ENCODE measurements at places on chromosomes 2 and 18.

DNA sequence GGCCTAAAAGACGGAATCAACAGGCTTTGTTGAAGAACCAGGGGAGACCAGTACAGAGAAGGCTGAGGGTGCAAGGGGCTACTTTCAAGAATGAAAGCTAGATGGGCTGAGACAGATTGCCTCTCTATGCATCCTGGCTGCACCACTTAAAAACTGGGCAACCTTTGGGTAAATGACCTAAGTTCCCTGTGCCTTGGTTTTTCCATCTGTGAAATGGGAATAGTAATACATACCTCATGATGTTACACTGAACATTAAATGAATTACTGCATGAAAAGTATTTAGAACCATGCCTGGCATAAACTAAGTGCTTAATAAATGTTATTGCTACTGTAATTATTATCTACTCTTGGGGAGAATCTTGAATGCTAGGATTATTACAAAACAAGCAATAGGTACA, 106.5 kb downstream of the PRKCE start:
- no peak for DNase-seq

GRCh38 chr18:57961876-57962505, 82.0 kb upstream of the NEDD4L start:
- DNase-seq: no peak

DNA sequence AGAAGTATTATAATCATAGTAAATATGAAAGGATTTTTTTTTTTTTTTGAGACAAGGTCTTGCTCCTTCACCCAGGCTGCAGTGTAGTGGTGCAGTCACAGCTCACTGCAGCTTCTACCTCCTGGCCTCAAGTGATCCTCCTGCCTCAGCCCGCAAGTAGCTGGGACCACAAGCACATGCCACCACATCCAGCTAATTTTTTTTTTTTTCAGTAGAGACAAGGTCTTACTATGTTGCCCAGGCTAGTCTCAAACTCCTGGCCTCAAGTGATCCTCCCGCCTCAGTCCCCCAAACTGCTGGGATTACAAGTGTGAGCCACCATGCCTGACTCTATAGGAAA, 301.6 kb upstream of the STON1 start:
- no peak for DNase-seq

DNA sequence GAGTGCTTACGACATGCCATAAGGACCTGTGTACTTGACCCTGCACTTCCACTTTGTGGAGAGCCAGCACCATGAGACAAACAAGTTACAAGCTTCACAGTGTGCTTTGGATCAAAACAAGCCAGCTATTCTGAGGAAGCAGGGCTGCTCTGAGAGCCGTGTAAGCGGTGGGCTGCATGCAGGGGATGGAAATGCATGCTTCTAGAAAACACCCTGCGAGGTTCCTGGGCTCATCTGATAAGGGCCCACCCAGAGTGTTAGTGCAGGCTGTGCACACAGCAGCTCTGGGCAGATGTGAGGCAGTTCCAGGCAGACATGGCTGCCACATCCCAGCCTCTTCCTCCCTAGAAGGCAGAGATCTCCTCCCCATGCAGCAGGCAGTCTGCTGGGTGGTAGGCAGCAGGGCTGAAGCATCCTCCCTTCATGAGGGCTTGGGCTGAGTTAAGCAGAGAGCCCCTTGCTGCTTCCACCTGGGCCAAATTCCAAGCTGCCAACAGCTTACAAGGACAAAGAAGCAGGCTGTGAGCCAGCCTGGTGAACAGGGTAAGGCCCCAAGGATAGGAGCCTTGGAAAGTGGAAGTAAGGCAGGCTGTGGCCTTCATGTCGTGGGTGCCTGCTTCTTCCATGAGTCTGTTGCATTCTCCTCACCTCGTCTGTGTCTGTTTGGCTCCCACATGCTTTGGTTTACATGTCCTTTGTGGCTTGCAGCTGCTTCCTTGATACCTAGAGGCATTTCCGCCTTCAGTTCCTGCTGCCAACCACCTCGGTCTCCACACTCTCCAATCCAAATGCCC, 7.7 kb downstream of the PSD4 start:
- DNase-seq: no peak

DNA sequence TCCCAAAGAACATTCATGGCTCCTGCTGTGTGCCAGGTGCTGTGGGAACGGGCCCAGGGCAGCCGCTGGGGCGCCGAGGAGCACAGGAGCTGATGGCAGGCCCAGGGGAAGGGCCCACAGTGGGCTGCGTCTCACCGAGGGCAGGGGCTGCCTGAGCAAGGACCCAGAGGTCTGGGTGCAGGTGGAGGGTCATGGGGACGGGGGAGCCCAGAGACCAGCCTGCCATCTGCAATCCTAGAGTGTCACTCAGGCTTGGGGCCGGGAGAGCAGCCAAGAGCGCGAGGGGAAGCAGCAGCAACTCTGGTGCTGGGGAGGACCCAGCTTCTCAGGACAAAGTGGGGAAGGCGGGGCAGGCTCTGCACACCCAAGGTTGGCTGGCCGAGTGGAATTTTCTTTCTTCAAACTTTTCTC, 207.4 kb downstream of the HDAC4 start:
- peak; percentile 51 for DNase-seq

DNA sequence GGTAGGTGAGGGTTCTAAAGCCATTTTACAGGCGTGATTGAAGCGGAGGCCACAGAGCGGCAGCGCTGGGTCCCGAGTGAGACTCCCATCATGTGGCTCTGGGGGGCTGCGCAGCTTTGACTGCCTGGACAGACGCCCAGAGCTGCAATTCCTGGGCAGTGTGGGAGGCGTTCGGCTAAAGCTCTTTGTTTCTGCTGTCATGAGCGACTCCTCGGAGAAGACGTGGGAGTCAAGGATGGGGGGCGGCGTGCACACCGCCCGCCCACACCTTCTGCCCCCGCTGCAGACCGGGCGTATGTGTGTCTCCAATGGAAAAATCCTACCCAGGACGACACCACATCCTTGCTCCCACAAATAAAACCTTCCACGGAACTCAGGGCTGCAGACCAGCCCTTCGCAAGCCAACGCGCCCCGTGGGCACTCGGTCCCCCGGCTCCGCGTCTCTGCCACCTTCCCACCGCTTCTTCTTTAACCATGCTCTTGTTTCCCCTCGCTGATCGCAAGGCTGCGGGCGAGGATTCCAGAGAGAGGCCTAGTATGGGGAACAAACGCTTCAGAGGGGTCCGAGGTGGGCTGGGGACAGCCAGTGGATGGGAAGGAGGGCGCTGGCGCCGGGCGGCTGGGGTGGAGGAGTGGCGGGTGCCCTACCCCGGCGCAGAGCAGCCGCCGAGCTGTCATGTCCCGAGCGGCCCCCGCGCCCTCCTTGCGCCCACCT, 680 bp upstream of the LBH start:
- DNase-seq: peak; percentile 72

GRCh38 chr2:86072271-86072858, 33.3 kb downstream of the POLR1A start:
- DNase-seq: no peak

DNA sequence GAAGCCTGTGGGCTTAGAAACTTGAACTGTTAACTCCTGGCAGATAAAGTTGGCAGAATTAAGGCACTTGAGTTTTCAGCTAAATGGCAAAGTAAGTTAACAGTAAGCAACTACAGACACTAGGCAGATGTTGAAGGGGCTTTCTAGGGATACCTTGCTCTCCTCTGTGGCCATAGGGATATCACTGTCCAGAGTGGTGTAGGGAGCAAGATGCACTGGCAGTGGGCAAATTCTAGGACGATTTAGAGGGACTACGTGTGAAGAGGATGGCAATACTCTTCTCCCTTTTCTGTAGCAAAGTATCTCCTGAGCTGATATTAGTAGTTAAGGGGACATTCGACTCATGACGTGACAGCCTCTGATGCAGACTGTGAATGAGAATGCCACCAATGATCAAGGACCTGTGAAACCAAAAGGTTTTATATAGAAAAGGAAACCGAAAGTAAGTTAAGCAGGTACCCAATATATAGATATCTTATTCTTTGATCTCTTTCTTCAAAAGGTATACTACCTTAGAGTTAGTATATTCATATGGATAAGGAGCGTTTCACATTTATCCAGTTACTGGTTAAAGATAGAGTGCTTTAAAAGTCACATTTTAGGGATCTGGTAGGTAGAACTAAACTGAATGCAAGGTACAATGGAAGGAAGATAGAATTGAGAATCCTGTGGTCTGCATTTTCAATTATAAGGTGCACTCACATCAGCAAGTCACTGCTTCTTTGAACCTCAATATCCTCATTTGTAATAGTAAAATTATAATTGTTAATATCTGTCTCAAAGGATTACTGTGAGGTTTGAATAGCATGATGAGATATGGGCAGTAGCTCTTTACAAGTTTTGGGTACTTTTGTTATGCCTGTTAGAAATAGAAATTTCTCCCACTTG, 106.4 kb downstream of the KCNH7 start:
- DNase-seq: no peak

GRCh38 chr18:38369772-38370690, 804.4 kb upstream of the CELF4 start:
- DNase-seq: no peak

GRCh38 chr2:179024445-179024844, 25.5 kb downstream of the CCDC141 start:
- no peak for DNase-seq

- no peak for DNase-seq
Observed at GRCh38 chr2:129888896-129889295, 90.6 kb upstream of the RAB6C start.

- DNase-seq: no peak
Observed at GRCh38 chr2:174325373-174326160, 9.2 kb upstream of the SP9 start.

- DNase-seq: no peak
Observed at GRCh38 chr18:37471637-37472036, 94.0 kb downstream of the CELF4 start.

- no peak for DNase-seq
Observed at GRCh38 chr2:7725171-7725849, 808.1 kb downstream of the RNF144A start.

GRCh38 chr2:134008837-134009236, 245.0 kb upstream of the MGAT5 start:
- DNase-seq: no peak

Measured in suprapubic skin (tissue), 4 donors.